Non-pigmented ciliary epithelial cell (primary cell): ENCODE measurements at places on chromosomes 12 and 14.

DNA sequence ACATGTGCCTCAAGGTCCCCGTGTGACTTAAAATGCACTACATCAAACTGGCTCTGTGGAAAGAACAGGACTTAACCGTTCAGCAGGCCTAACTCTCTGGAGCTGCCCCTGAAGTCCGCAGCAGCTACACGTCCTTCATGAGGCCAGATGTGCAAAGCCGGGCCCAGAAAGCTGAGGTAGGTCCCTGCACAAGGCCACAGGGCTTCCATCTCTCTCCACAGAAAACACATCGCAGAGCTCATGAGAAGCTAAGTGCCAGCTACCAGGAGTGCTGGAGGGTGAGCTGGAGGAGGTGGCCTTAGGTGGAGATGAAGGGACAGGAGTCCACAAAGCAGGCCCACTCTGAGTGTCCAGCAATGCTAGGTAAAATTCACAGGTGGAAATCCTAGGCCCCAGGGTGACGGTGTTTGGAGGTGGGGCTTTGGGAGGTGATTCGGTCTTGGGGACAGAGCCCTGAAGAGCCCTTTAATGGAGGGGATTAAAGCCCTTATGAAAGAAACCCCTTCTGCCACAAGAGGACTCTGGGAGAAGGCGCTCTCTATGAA lies 52.4 kb downstream of the VCPKMT start:
- DNase-seq = no peak

DNA sequence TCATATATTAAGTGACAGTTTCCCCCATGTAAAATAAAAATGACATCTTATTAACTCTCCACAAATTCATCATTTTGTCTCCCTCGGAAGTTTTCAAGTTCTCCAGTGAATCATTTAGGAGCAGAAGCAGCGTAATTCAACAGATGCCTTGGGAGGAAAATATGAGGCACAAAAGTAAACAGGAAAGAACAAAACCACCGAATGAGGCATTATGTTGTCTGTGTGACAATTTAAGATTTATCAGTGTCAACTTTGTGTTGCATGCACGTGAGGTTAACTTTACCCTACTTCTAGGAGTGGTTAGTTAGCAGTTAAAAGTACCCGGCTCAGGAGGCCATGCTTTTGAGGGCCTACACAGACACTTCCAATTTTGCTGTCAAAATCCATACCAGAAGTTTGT lies 258.6 kb downstream of the IPO8 start:
- DNase-seq = no peak

DNA sequence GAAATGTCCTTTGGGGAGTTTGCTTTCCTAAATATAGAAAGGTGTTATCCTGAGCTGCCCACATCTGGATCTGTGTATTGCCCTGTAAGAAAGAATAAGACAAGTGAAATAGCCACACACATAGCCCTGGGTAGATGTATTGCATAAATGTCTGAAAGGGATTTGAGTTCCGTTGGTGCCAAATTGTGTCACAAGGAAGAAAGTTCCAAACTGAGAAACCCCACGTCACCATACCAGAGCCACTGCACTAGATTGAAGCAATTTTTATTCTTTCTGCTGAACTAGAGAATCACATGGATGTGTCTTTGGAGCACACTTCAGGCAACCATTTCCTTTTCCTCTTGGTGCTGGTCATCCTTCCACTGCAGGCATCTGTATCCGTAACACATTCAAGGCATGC lies 5.0 kb downstream of the RNASE9 start:
- no peak for DNase-seq

- no peak for DNase-seq
These were observed 57.2 kb upstream of the RIN3 start for GRCh38 chr14:92456215-92457015.

- no peak for DNase-seq
These were observed 473.5 kb downstream of the BTG1 start for GRCh38 chr12:91672130-91672529.
